HS-27A (cell line): ENCODE measurements at places on chromosomes 6 and 20.

DNA sequence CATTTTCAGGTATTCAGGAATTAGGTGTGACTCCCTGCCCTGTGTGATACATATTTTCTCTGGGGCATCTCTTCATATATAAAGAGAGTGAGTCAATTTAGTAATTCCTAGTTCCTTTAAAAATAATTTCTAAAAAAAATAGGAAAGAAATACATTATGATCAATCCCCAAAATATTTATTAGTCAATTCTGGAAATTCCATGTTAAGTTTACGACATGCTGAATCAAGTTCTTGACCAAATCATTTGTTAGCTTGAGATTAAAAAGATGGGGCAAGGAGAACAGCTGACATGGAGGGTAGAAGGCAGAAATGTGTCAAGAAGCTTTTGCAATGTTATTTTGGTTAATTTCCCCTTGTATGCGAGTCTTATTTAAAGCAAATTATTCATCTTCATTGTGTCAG lies 22.7 kb upstream of the PRDM1 start:
- no peak for DNase-seq

DNA sequence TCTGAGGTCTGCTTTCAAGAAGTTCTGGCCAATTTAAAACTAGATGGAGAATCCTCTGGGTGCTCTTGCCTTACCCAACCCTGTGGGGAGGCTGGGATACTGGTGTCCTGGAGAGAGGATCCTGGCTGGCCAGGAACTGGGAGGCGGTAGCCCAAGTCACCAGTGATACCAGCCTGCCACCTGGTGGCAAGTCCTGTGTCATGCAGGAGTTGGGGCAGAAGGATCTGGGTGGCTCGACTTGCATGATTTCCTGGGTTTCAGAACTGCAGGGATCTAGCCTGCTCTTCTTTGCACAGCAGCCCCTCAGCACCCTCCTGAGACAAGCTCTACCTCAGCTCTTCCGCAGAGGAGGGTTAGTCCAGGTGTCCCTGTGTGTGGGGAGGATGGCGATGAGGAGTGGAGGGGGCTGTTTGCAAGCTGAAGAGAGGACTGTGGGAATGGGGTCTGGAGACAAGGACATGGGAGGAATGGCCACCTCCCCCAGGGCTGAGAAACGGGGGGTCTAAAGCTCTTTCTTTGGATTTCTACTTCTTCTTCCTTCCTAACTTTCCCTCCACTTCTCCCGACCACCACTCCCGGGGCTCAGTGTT lies 4.2 kb downstream of the KCNK17 start:
- DNase-seq: peak; percentile 41

- DNase-seq: no peak
Measured at GRCh38 chr6:36129941-36130666, at the start of gene MAPK13. TSS of gene MAPK13 (plus strand) at chr6:36130513. CDS start at chr6:36130583, 70 bp downstream.

GRCh38 chr20:44166477-44166876 lies 20.5 kb downstream of the JPH2 start:
- DNase-seq: no peak

DNA sequence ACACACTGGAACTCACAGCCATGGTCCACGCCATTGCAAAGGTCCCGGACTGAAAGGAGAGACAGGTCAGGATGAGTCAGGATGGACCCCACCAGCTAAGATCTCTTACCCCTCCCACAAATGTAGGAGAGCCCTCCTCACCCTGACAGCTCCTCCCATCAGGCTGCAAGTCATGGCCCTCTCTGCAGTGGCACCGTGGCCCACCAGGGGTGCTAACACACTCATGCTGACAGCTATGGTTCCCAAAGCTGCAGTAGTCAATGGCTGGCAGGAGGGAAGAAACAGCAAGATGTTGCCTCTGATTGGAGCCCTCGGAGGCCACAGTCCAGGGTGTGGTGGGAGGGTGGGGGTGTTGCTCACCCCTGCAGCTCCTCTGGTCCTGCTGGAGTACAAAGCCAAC lies 5.7 kb upstream of the RBPJL start:
- DNase-seq: no peak

- no peak for DNase-seq
Measured at GRCh38 chr6:70398783-70399728, 14.3 kb upstream of the FAM135A start.

GRCh38 chr20:4925842-4926530 lies 75.3 kb downstream of the SLC23A2 start:
- DNase-seq: no peak

- DNase-seq: no peak
Measured at GRCh38 chr6:18363746-18364145, 23.4 kb upstream of the RNF144B start.

DNA sequence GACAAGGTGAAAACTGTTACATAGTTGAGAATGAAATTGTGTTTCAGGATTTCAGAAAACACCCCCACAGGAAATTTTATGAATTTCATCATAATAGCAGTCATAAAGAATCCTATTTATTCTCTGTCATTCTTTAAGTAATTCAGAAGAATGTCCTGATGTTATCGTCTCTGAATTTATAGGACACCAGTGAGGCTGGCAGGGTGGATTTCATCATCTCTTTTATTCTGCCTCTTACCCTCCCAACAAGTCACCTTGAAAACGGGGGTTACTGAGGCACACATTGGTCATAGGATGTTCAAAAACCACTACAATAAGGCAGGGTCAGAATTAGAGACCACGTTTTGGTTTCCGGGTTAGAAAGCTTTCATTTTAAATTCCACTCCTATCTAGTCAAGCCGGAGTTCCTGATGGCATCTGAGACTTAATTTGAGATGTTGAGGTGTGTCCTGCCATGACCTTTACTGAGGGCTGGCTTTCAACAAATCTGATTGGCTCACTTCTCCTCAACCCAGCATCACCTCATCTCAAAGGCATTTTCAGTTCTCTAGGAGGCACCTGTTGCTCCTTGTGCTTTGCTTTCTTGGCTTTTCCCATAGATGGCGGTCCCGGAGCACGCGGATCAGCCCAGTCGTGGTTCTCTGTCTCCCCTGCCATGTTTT lies 230.6 kb upstream of the SUPT3H start:
- peak; percentile 69 for DNase-seq
